Hematopoietic multipotent progenitor cell treated with erythropoietin and hydrocortisone succinate and interleukin-3 and kit ligand, for 6 days (in vitro differentiated cells): ENCODE measurements at places on chromosomes 11 and 22.

- no peak for DNase-seq
These were observed 76.1 kb upstream of the RAB1B start for GRCh38 chr11:66192181-66192863.

GRCh38 chr11:122214567-122214966 is 98.6 kb upstream of the BLID start:
- no peak for DNase-seq

- no peak for DNase-seq
These were observed 388 bp downstream of the TMEM121B start for GRCh38 chr22:17120711-17121232.

DNA sequence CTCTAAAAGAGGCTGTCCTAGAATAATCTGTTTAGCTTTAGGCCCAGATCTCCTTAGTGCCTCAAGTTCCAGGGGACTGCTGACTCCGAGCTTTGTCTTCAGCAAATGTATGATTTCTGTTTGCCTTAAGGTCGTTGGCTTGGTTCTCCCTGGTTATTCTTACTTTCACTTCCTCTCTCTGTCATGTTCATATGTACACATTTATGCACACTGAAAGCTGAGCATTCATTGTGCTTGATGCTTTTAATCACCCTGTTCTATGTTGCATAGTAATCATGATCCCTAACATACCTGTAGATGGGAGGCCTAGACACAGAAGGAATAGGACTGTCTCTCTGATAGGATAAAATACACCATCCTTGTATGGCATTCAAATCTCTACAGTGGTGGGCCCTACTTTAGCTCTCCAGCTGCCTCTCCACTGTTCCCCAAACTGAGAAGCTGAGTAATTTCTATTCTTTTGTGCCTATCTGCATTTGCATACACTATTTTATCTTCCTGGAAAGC is 7.2 kb downstream of the PPFIBP2 start:
- no peak for DNase-seq

DNA sequence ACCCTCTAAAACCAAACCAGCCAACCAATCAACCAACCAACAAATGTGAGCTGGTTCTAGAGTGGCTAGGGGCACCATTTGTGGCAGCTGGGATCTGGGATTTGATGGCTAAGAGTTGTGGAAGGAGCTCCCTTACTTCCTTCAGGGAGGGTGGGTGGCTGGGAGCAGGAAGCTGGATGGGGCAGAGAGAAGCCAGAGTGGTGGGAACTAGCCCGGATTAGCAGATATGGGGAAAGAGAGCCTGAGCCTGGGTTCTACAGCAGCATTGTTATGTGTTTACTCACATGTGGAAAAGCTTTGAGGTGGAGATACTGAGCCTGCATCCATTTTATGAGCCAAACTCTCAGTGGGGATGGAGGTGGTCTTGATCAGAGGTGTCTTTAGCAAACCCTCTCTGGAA is 30.9 kb upstream of the THY1 start:
- no peak for DNase-seq

DNA sequence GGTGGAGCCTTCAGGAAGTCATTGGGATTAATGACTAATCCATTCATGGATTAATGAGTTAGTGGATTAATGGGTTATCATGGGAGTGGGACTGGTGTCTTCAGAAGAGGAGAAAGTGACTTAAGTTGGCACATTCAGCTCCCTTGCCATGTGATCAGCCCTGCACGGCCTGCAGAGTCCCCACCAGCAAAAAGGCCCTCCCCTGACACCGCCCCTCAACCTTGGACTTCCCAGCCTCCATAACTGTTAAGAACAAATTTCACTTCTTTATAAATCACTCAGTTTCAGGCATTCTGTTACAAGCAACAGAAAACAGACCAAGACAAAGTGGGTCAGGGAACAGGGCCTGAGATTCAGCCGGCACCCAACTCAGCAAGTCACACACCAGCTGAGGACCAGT is 85.3 kb downstream of the MICAL3 start:
- DNase-seq: no peak

DNA sequence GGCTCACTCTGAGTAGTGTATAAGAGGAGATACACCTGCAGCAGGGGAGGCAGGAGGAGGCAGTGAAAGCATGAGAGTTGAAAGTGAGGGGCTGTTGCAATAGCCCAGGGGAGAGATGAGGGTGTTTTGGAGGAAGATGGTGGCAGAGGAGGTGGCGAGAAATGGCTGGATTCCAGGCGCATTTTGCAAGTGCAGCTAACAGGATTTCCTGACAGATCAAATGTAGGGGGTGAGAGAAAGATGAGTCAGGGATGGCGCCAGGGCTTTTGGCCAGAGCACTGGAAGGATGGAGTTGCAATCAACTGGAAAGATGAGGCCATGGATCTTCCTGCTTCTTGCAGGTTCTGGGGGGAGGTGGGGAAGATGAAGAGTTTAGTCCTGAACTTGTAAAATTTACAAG is 16.8 kb upstream of the TSPAN18 start:
- no peak for DNase-seq

DNA sequence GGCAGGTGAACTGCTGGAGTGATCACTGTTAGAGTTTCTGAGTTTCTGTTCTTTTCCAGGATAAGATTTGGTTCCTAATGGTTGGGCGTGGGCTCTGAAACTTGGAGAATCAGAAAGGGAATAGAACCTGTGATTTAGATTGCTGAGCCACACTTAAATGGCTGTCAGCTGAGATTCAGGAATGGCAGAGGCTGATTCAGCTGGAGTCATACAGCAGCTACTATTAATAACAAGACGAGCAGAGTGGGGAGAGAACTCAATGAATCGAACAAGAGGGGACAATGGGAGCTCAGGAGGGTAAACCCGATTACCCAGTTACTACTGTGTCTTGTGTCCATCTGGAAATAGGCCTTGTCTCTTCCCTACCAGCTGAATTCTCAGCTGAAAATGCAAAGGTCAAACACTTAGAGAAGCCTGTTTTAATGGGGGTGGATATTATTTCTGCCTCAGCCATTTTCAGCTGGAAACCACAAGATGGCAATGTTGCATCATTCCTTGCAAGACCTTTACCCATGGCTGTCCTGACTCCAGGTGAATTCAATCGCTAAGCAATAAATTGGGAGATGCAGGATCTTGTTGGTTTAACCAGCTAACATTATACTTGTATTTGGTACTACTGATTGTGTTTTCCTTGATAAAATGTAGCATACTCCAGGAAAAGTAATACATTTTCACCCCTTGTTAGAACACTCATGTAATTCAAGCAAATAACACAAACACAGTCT is 104.5 kb upstream of the RAG2 start:
- peak; percentile 76 for DNase-seq

DNA sequence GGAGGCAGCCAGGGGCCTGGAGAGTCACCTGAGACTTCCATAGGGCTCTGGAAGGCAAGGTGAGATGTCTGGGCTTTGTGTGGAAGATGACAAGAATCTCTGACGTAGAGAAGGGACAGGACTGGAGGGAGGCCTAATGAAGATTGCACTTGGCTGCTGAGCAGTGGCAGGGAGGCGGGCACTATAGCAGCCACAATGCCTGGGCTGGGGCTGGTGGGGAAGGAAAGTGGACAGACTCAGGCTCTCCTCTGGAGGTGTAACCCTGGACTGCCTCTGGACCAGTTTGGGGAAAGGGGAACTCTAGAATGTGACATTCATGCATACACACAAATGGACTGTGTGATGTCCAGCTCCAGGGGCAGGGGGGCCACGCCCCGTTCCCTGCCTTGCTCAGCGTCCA is 34.3 kb upstream of the CYP2D6 start:
- DNase-seq: no peak

- no peak for DNase-seq
These were observed 270.5 kb downstream of the TENM4 start for GRCh38 chr11:79170321-79170720.

- no peak for DNase-seq
These were observed 70.4 kb upstream of the SHISAL1 start for GRCh38 chr22:44383064-44383575.

DNA sequence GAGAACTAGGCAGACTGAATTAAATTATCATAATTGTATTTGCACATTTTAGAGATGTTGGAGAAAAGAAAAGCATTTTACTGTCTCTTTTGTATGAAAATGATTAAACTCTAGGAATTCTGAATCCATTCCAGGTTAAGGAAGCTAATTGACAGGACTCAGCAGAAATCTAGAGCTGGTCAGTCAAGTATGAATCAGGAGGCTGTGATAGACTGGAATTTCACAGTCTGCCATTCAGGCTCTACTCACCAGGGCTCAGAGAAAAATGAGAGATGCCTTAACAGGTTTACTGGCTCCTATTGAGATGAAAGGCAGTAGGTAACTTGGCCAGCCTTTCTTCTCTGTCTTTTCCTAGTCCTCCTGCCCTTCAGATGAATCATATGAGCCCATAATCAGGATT is 693.9 kb upstream of the CHORDC1 start:
- no peak for DNase-seq

- peak; percentile 41 for DNase-seq
These were observed 19.3 kb downstream of the CREB3L1 start for GRCh38 chr11:46296528-46297448.

- DNase-seq: peak; percentile 43
These were observed 168.9 kb downstream of the MN1 start for GRCh38 chr22:27632451-27633295.

- no peak for DNase-seq
These were observed 4.5 kb upstream of the CREB3L1 start for GRCh38 chr11:46272816-46273427.

DNA sequence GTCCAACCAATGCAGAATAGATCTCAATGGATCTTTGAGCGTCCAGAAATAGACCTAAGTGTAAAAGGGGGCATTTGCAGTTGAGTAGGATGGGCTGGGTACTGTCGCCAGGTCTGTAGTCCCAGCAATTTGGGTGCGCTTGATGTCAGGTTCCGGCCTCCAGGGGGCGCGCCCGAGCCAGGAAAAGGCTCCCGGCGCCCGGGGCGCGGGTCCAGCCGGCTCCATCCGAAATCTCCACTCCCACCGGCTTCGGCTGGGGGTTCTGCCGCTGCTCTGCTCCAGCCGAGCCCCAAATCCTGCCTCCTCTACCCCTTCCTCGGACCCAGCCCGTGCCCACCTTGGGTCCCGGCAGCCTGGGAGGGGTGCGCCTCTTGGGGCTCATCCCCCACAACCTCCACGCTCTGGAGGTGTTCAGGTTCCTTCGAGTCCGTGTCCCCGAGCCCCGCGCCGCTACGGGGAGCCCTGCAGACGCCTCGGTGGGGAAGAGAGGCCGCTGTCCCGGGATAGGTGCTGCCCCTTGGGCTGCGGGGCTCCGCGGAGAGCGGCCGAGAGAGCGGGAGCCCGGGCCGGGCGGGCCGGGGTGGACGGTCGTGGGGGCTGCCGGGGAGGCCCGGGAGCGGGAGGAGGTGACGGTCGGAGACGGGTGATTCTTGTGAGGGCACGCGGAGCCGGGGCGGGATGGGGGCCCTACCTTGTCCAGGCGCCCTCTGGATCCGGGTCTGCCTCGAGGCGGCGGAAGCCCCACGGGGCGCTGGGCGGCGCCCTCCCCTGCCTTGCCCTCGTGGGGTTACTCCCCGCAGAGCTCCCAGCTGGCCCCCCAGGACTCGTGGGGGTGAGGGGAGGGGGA is 13.0 kb upstream of the CYB5R3 start:
- DNase-seq: peak; percentile 87

DNA sequence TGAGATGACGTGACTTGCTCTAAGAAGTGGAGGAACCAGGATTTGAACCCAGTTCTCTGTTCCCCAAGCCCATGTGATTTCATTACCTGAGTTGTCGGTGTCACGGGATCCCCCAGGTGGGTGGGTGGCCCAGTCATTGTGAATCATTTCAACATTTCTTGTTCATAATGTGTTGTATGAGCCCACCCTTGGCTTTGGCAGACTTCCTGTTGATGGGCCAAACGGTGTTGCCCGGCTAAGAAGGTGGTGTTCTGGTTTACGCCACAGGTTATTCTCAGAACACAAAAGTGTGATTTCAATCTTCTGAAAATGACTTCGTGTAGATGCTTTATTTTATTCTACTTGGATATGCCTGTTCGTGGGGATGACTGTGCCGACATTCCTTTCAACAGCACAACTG is 21.6 kb upstream of the ST14 start:
- no peak for DNase-seq

DNA sequence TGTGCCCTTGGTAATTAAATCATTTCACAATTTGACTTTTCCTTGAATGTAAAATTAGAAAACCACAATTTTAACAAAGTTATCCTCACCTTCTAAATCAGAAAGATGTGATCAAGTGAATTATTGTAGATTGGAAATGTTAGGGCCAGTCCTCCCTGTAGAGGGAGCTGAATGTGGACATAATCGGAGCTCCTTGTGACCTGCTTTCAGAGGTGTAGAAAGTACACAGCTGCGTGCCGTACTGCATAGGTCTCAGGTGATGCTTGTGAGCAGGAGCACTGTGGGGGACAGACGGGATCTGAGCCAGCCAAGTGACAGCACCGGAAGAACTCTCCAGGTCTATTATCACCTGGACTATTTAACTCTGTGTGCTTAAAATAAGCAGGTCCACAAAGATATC is 338.0 kb downstream of the AASDHPPT start:
- DNase-seq: no peak

DNA sequence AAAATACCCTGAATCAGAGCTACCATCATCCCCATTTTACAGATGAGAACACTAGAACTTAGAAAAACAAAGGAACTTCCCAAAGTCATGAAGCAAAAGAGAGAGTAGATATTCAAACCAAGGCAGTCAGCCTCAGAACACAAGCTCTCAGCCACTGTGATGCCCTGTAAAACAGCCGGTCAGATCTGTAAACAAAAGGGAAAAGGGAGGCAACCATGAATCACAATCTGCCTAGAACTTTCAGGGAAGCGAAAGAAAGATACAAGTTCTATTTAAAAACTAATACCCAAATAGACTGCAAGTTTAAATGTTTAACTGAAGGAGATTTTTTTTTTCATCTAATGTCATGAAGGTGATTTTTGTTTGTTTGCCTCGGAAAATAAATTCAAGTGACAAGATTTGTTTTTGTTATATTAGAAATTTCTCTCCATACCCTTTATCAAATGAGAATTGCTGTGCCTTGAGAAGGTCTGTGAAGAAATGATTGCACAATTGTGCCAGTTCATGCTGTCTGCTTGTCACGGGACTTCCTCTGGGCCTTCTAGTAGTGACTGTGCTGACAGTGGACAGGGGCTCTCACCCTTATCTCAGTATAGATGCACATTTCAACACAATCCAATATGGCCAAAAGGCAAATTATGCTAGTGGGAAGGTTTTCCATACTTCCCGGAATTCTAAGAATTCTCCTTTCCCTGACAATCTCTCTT is 11.7 kb downstream of the SAA1 start:
- DNase-seq: peak; percentile 75

GRCh38 chr11:33256813-33257159 is 395 bp upstream of the HIPK3 start:
- DNase-seq: no peak

DNA sequence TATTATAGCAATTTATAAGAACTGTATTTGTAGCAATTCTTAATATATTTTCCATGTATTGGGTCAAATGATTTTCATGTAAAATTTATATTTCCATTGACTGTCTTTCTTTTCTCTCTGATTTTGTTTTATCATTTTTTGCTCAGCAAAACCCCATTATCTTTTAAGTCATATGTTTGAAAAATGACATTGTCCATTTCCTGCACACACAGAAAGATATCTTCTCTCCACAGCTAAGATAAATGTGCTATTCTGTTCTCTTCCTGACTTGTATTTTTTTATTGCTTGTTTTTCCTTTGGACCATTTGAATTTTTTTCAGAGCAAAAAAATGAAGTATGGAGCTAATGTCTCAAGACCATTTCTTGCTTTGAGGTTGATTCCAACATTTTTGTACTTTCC is 6.3 kb upstream of the LRRC55 start:
- no peak for DNase-seq

GRCh38 chr11:61627850-61628661 is 47.2 kb upstream of the SYT7 start:
- peak; percentile 69 for DNase-seq
